ENCODE measurements at places on chromosomes 1 and 21.

- no peak for DNase-seq
Observed at GRCh38 chr1:241612533-241613477, 27.4 kb downstream of the CHML start.

GRCh38 chr1:205590777-205591513 lies 40.9 kb downstream of the ELK4 start:
- no peak for DNase-seq

- no peak for DNase-seq
Observed at GRCh38 chr1:221166559-221167318, 287.5 kb downstream of the HLX start.

DNA sequence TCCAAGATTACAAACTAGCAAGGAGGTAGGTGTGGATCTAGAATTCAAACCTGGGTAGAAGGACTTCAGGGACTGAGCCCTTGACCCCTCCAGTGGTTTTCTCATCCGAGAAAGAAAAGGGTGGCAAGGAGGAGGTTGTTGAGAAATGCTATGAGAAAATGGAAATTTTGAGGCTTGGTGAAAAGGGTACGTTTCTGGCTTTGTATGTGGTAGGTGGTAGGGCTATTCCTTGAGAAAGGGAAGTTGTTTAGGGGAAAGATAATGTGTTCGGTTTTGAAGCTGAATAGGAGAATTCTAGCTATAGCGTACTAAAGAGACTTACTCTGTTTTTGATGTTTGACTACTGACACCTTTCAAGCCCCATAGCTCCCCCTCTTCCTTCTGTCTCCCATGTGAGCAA lies 133.8 kb downstream of the CNIH3 start:
- DNase-seq: no peak

DNA sequence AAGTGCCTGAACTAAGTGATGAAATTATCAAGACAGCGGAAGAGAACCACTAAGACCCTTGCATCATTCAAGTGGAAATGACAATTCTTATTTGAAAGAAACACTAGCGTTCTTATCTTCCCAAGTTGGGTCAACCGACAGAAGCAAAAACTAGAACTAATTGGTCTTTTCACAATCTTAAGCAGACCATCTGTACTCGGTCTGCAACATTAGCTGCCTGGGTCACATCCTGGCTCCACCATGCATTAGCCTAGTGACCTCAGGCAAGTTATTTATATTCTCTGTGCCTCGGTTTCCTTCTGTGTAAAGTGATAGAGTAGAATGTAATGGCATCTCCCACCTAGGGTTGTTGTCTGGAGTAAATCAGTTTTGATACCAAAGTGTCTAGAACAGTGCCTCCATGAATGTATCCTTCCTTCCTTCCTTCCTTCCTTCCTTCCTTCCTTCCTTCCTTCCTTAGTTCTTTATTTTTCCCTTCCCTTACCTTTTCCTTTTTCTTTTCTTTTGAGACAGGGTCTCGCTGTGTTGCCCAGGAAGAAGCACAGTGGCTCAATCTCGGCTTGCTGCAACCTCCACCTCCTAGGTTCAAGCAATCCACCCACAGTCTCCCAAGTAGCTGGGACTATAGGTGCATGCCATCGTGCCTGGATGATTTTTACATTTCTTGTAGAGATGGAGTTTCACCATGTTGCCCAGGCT lies 6.0 kb downstream of the COLGALT2 start:
- no peak for DNase-seq

GRCh38 chr1:974293-974640 lies 7.6 kb downstream of the PERM1 start:
- DNase-seq: no peak

GRCh38 chr1:161707503-161707902 lies 474 bp downstream of the FCRLA start:
- no peak for DNase-seq

- no peak for DNase-seq
Observed at GRCh38 chr1:25645637-25646400, 29.2 kb downstream of the MAN1C1 start.

DNA sequence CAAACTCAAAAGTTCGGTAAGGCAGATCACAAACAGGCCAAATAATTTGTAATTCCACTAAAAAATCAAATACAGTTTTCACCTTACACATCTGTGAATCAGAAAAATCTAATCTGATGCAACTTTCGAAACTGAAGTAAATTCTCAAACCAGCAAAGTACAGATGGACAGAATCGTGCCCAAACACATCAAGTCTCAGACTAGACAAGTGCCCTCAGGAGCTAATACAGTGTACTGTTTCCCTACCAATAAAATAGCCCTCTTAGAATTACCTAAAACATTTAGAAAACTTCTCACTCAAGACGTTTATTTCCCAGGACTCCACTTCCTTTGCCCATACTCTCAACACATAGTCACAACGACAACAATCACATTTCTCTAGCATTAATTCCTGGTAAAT lies 134.2 kb downstream of the SMYD2 start:
- DNase-seq: no peak

- no peak for DNase-seq
Observed at GRCh38 chr21:41777951-41778815, 11.3 kb upstream of the RIPK4 start.

GRCh38 chr1:40226192-40226591 lies 21.5 kb upstream of the TMCO2 start:
- no peak for DNase-seq

GRCh38 chr21:31972622-31973021 lies 99.8 kb downstream of the HUNK start:
- no peak for DNase-seq

DNA sequence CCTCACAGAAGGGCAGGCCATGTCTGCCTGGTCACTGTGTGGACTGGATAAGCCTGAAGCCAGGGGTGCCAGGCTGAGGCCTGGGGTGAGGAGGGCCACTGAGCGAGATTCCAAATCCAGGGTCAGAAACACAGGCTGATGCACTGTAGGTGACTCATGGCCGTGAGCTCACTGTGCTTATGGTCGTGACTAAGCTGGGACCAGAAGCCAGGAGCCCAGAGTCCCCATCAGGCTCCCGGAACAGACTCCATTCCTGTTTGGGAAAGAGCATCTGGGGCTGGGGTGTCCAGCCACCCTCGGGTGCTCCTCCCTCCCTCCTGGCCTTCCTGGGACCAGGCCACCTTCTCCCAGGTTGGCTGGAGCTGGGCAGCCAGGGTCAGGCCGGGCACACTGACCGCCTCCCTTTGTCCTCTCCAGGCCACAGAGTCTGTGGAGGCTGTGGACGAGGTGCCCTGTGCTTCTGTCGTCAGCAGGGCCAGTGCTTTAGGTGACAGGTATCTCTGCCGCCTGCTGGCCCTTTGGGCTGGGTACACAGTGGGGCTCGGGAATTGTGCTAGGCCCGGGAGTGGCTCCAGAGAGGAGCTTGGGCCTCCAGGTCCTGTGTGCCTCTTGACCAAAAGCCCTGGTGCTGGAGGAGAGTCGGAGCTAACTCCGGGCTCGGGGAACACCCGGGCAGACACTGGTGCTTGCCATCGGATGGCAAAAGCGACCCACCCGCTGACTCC lies 36.7 kb downstream of the AJAP1 start:
- DNase-seq: no peak

DNA sequence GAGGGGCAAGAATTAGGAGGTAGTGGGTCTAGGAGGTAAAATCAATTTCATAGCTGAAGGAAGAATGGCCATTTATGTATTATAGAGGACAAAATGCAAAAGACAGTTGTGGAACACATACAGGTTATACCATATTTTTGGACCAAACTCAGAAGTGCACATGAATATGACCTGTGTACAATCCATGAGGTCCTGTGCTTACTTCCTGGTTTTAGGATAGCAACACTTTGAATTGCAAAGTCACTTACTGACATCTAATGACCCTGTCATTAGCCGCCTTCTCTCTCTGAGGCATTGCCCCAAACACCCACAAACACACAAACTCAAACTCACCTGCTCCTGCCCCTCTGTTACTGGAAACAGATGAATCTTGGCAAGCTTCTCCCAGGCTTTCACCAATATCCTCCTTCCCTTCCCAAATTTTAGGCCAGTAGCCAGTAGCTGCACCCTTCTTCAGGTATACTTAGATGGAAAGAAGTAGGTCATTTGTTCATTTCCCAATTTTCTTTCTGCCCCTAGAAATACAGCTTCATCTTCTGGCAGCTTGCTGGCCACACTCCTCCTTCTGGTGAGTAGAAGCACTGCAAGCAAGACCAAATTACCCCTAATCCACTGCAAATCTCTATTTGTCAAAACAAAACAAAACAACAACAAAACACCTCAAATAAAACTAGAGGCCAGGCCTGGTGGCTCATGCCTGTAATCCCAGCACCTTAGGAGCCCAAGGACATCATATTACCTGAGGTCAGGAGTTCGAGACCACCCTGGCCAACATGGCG lies 13.7 kb upstream of the RPL5 start:
- no peak for DNase-seq

- DNase-seq: no peak
Observed at GRCh38 chr21:37384416-37384815, 17.8 kb downstream of the DYRK1A start.

DNA sequence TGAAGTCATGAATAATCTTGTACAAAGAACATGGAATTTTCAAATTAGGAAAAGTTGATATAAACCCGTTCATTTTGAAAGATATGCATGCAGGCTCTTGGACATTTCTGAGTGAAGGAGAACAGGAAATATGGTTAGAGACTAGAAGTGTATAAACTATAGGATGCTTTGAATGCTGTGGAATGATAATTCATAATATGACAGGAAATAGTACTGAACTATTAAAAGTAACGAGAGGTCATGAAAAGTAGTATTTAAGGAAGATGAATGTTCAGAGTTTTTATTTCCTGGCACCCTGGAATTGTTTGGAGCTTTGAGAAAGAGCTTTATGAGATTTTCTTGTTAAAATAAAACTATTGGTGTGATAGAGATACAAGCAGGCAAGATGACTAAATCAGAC lies 18.7 kb upstream of the CRB1 start:
- no peak for DNase-seq

GRCh38 chr1:167623951-167624350 lies 6.1 kb upstream of the RCSD1 start:
- no peak for DNase-seq

DNA sequence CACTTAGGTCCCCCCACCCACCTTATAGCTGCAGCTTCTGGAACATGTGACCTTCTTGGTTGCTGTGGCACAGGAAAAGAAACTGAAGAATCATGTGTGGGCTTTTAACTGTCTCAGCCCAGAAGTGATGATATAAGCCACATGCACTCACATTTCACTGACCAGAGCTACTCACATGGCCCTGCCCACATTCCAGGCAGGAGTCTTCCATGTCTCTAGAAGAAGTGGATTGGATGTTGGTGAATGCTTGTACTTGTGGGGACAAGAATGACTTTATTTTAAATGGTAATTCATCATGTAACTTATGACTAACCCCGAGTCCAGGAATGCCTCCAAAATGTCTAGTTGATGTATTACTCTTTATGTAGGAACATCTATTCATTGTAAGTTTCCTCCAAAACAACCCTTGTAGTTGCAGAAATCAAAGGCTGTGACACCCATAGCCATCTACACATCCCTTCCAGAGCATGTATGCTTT lies 15.8 kb upstream of the CAMK1G start:
- DNase-seq: no peak

DNA sequence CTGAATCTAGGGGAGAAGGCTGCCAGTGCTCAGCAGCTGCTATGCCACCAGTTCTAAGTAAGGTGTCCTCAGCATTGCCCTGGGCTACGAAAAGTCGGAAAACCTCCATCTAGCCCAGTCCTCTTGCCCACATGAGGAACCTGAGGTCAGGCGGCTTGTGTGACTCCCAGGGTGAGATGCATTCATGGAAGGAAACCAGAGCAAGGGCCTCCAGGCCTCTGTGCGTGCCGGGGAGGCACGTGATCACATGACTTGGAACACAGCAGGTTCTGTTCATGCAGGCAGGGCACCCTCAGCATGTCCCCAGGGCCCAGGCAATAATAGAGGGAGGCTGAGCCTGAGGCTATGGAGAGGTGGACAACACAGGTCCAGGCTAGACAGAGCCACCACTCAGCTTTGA lies 312.5 kb upstream of the DUSP10 start:
- DNase-seq: no peak

GRCh38 chr1:76939050-76939816 lies 72.0 kb downstream of the ST6GALNAC5 start:
- no peak for DNase-seq

DNA sequence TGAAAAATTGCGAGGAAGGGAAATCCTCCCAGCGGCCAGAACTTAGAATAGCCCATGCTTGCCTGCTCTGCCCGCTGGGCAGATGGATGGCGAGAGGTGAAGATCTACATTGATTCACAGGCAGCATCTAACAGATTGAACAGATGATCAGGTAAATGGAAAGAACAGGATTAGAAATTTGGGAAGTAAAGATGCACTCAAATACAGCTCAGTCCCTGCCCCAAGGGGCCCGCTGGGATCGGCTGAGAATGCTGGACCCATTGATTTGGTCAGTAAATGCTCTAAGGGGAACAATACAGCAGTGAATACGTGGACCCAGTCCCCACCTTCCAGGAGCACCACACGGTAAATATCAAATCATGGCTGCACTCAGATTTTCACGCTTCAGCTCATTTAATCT lies 248.2 kb downstream of the MATN1 start:
- DNase-seq: no peak

GRCh38 chr21:46091631-46092025 lies 6.3 kb upstream of the COL6A2 start:
- DNase-seq: no peak

DNA sequence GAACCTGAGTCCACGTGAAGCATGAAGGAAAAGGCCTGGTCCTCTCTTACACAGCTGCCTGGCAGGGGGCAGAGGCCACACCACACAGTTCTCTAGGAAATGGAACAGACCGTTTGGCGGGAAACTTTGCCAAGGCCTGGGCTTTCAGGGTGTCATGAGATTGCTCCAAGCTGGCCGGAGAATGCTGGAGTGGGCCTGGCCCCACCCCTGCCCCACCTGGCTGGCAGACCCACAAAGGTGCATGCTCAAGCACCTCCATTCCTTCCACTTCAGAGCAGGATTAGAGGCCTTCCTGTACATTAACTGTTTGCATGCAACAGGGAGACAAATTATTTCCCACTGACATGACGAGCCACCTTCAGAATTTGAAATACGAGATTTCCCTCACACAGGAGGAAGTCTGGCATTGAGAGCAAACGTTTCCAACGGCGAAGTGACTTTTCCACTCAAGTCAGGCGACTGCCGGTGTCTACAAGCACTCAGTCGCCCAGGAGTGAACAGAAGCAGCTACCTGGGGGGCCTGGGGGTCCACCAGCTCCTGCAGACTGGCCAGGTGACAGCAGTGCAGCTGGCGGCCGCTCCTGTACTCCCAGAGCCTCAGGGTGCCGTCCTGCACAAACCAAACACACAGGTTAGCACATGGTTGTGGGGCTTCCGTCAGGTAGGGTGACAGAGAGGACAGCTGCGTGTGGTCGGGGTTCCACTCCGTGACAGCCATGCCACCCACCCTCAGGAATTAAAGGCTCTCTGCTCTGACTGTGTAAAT lies 24.0 kb downstream of the WDR4 start:
- DNase-seq: no peak
